Articular chondrocyte of knee joint (primary cell): ENCODE measurements at places on chromosomes 1 and 21. TPM values are rescaled to one million over a fixed set of nuclear protein-coding genes. Genes with fewer than 3 reads are reported as not detected.

Gene DISP3
- total RNA-seq: under 0.01 TPM in 2 replicates

Gene LCE2B
- total RNA-seq: not detected in 2 replicates

Gene NBPF20
- 2.5 TPM in 2 replicates for total RNA-seq

Gene FNDC5
- total RNA-seq: 0.91 and 2.2 TPM in 2 replicates

Gene GSTM3
- total RNA-seq: 106 and 111 TPM in 2 replicates

Gene LENEP
- total RNA-seq: not detected in 2 replicates

Gene CSF3R
- not detected in 2 replicates for total RNA-seq

Gene ALX3
- total RNA-seq: 0.22 TPM in 1 of 2 replicates, not detected in the other

Gene FAM20B
- 57.2 and 57.6 TPM in 2 replicates for total RNA-seq

Gene GUCA2B
- not detected in 2 replicates for total RNA-seq

Gene TINAGL1
- total RNA-seq: 25.0 and 31.8 TPM in 2 replicates

Gene GBP4
- 1.0 and 2.8 TPM in 2 replicates for total RNA-seq

Gene TTC24
- total RNA-seq: not detected in 2 replicates

Gene F13B
- total RNA-seq: not detected in 2 replicates

Gene KCNE2
- total RNA-seq: not detected in 2 replicates

Gene OR2T11
- total RNA-seq: not detected in 2 replicates

Gene PFKFB2
- 10.2 and 15.8 TPM in 2 replicates for total RNA-seq

Gene TMPRSS3
- total RNA-seq: not detected in 2 replicates

Gene EVA1B
- total RNA-seq: 111 and 135 TPM in 2 replicates

Gene LRRIQ3
- total RNA-seq: 0.39 and 1.5 TPM in 2 replicates

Gene DPT
- 5.6 and 7.6 TPM in 2 replicates for total RNA-seq

Gene BTBD8
- 6.3 and 8.8 TPM in 2 replicates for total RNA-seq

Gene NPHS2
- not detected in 2 replicates for total RNA-seq

Gene CD164L2
- not detected in 2 replicates for total RNA-seq

Gene TNFRSF25
- 1.2 and 2.8 TPM in 2 replicates for total RNA-seq

Gene TSPAN2
- 5.5 and 7.1 TPM in 2 replicates for total RNA-seq

Gene S100A6
- total RNA-seq: 723 and 917 TPM in 2 replicates

Gene PDE4B
- 52.1 and 106 TPM in 2 replicates for total RNA-seq

Gene VWA5B1
- not detected in 2 replicates for total RNA-seq

Gene ADAM30
- not detected in 2 replicates for total RNA-seq

Gene RSPH1
- total RNA-seq: 0.26 and 0.76 TPM in 2 replicates

Gene C1orf87
- total RNA-seq: 0.11 TPM in 1 of 2 replicates, not detected in the other

Gene CCDC185
- not detected in 2 replicates for total RNA-seq

Gene KRTAP19-1
- total RNA-seq: not detected in 2 replicates

Gene C1orf56
- total RNA-seq: 3.0 and 3.7 TPM in 2 replicates

Gene TEX38
- total RNA-seq: not detected in 2 replicates

Gene PWP2
- 1.3 and 1.7 TPM in 2 replicates for total RNA-seq
